ENCODE measurements at places on chromosomes 3 and 15. TPM values are rescaled to one million over a fixed set of nuclear protein-coding genes. Genes with fewer than 3 reads are reported as not detected.

SATB1 gene
- 36.1 TPM for total RNA-seq

ROBO1 gene
- 3.9 TPM for total RNA-seq

RAD18 gene
- total RNA-seq = 4.6 TPM

SLC9A9 gene
- total RNA-seq = 1.6 TPM

DNA sequence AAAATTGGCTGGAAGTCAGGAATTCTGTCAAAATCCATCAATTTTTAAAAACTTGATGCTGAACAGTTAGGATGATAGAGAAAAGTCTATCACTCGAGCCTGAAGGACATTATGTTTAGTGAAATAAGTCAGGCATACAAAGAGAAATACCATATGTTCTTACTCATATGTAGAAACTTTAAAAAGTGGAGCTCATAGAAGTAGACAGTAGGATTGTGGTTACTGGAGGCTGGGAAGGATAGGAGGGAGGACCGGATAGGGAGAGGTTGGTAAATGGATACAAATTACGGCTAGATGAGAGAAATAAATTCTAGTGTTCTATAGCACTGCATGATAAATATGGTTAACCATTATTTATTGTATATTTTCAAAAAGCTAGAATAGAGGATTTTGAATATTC, 389.5 kb upstream of the RASGRP1 start:
- H3K36me3 ChIP-seq = no peaks in the 10 kb centered on the region
- DNase-seq = no peak
- no peaks in the 10 kb centered on the region for H3K27me3 ChIP-seq
- no peak overlapping the region for H3K27ac ChIP-seq

GRCh38 chr3:142993958-142994442, 7.4 kb upstream of the U2SURP start:
- no peaks in the 10 kb centered on the region for H3K36me3 ChIP-seq
- peak; percentile 71 for DNase-seq
- no peaks in the 10 kb centered on the region for H3K27me3 ChIP-seq
- H3K4me3 ChIP-seq = no peak overlapping the region
- H3K27ac ChIP-seq = no peak overlapping the region
- no peaks in the 10 kb centered on the region for H3K4me1 ChIP-seq

GRCh38 chr3:133948131-133948810, 52.6 kb upstream of the RAB6B start:
- H3K27me3 ChIP-seq = no peaks in the 10 kb centered on the region
- H3K4me3 ChIP-seq = no peak overlapping the region
- no peaks in the 10 kb centered on the region for H3K36me3 ChIP-seq

- no peaks in the 10 kb centered on the region for H3K27me3 ChIP-seq
- H3K4me1 ChIP-seq = peaks cover 8% of the 10 kb centered on the region
- no peaks in the 10 kb centered on the region for H3K36me3 ChIP-seq
- DNase-seq = no peak
- no peak overlapping the region for H3K4me3 ChIP-seq
- H3K27ac ChIP-seq = no peak overlapping the region
These were observed 168.1 kb downstream of the XXYLT1 start for GRCh38 chr3:195102609-195103467.
